CD14-positive monocyte (primary cell): ENCODE measurements at places on chromosomes 2 and 18.

DNA sequence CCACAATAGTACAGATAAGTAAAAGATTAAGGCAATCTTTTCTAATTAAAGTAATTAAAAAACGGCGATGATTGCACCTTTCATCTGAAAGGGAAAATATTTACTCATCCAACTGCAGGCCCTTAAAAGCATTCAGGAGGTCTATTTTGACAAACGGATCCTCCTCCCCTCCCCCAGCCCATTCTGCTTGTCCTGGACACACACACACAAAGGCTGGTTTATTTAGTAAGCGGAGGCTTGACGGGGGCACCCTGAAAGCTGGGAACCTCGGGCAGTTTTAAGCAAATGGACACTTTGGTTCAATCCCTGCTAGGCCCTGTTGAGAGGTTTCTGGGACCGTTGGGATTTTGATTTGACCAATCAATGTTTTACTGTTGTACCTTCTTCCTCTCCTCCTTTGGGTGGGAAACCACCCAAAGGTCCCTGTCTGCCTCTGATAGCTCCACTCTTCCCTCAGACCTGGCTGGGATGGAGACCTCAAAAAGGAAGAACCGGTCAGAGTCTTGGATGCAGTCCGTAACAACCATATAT, 135.8 kb upstream of the HAAO start:
- DNase-seq, result no peak

DNA sequence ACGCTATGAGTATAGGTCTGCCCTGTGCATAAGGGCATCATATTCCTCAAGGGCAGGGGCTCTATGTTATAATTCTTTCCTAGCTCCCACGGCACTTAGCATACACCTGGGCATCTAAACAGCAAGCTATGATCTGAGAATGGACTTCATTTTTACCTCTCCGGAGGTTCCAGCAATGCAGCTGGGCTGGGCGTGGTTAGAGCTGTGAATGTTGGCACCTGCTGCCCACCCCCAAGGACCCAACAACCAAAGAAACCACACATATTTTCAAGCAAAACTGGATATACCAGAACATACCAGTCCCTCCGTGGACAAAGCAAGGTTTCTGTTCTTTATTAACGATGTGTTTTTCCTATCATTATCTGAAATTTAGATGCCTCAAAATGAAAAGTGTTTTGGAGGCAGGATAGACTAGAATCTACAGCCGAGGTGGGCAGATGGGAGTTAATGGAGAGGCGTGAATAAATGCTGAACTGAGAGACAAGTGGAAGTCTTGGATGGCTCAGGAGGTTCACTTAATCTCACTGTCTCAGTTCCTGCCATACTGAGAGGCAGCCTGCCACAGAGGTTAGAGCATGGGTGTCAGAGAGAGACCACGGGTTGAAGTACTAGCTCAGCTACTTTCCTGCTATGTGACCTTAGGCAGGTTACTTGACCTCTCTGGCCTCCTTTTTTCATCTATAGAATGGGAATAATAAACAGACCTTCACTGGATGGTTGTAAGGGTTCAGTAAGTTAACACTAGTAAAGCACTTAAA, 186.6 kb upstream of the SMAD2 start:
- no peak for DNase-seq

GRCh38 chr18:76860411-76860810, 38.1 kb downstream of the ZNF236 start:
- DNase-seq, result no peak

- no peak for DNase-seq
Observed at GRCh38 chr2:8310557-8311455, 371.1 kb upstream of the ID2 start.

DNA sequence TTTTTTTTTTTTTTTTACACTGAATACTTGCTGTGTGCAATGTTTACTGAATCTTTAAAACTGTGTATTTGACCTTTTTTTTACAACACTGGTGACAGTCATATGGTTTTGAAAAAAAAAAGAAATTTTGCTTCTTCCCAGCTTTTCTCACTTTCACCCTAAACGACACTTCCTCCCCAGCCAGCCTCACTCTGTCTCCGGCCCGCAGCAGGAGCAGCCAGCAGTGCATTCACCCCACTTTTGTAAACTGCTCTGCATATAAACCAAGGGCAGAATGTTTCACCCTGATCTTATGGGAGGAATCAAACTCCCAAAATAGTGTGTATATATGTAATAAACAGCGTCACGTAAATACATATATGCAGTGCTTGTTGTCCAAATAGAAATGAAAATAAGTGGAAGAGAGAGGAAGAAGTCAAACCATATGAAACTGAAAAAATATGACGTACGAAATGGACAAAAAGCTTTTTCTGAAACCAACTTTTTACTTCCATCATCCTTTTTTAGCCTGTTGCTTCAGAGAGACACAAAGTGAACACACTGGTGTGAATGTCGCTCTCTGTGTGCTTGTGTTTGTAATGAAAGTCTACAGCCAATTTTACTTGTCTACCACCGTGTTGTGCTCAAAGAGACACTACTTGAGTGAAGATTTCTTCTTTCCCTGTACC, 54.2 kb downstream of the ZCCHC2 start:
- DNase-seq, result no peak

- no peak for DNase-seq
Observed at GRCh38 chr2:171069286-171069956, 91.3 kb downstream of the TLK1 start.

DNA sequence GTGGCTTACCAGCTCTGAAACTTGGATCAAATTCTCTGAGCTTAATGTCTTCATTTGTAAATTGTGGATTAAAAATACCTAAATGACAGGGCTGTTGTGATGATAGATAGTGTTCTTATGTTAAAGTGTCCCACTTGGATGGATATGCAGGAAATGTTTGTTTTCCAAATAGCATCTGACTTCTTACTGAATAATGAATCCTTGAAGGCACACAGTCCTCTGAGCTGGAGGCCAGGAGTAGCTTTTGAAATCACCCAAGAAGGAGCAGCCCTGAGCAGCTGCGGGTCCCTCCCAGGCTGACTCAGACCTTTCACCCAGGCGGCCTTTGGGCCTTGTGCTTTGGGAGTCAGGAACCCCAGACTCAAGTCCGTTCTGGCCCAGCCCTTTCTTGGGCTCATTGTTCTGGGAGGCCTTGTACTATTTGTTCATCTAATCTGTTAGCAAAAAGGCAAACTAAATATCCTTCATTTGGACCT, 173.0 kb upstream of the GATA6 start:
- no peak for DNase-seq
